ENCODE measurements at places on chromosomes 7 and 10. TPM values are rescaled to one million over a fixed set of nuclear protein-coding genes. Genes with fewer than 3 reads are reported as not detected.

Gene PAPOLB
- total RNA-seq: 0.14 TPM

DNA sequence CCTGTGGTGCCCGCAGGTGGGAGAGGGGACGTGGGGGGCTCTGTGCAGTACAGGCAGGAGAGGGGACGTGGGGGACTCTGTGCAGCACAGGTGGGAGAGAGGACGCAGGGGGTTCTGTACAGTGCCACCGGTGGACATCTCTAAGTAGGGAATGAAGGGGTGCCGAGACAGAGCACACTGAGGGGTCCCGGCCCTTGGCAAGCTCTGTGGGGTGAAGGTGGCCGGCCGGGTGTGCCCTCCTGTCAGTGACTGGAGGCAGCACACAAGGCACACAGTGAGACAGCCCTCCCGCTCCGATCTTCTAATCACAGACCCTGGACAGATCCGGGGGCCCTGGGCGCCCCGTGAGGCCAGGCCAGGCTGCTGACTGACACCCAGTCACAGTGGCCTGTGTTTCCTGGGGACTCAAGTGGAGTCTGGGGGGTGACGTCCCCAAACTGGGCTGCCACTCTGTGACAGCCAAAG, 11.2 kb downstream of the GPR146 start:
- no peak for DNase-seq

GRCh38 chr7:30225863-30226613, 58.4 kb upstream of the ZNRF2 start:
- DNase-seq: peak; percentile 71

DNA sequence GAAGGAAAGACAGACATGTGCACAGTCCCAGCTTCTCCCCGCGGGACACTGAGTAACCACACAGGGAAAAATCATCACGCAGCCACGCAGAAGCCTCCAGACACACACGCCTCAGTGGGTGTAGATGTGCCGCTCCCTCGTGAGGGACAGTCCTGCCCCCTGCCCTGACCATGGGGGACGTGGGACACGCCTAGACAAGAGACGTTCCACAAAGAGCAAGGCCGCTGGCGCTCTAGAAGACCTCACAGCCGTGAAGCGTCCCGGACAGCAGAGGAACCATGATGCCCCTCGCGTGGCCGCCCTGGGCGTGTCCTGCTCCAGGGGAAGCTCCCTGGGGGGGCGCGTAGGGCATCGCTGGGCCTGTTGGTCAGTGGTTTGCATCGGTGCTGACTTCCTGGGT, 210.8 kb downstream of the DNAJB6 start:
- no peak for DNase-seq

DNA sequence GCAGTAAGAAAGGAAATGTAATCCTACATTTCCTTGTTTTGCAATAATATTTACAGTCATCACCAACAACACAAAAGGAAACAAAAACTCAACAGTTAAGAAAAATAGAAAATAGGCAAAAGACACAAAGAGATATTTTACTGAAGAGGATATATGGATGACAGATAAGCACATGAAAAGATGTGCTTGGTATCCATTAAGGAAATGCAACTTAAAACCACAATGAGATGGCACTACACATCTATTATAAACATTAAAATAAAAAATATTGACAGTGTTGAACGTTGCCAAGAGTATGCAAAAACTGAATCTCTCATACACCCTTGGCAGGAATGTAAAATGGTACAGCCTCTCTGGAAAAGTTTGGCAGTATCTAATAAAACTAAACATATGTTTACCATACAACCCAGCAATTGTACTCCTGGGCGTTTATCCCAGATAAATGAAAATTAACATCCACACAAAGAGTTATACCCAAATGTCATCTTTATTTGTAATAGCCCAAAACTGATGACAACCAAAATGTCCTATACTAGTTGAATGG, 5.4 kb downstream of the CEP41 start:
- DNase-seq: no peak

Gene SYCE1
- 3.3 TPM for total RNA-seq

DNA sequence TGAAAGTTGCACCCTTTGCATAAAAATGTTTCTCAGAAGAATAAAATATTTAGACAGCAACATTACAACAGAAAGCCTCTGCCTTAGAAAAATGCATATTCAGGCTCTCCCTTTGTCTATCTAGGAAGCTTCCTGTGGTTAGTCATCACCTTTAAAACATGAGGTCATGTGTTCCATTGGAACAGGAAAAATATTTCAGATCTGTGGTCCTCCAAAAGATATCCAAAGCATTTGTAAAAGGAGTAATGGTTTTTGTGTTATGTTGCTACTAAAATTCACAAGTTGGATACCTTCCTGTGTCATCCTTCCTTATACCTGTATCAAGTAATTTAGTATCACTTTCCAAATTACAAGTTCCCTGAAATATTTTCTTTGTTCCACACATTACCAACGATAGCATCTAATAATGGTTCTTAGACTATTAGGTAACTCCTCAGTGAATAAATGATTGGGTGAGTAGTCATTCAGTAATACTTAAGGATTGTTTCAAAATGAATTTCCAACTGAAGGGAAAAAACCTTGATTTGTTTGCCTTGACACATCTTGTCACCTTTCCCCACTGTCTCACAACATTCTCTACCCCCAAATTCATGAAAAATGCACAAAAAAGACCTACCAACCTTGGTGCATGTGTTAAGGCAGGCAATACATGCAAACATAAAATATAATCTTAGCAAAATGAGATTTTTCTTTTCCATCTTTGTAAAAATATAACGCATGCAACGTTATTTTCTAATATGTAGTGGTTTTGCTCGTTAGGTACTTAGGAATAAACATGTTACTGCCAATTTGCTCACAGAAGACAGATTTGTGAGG, 19.7 kb upstream of the RHOBTB1 start:
- no peak for DNase-seq

GRCh38 chr7:28433699-28434219, 21.4 kb downstream of the CREB5 start:
- DNase-seq: no peak

Gene BBS9
- 24.3 TPM for total RNA-seq

DNA sequence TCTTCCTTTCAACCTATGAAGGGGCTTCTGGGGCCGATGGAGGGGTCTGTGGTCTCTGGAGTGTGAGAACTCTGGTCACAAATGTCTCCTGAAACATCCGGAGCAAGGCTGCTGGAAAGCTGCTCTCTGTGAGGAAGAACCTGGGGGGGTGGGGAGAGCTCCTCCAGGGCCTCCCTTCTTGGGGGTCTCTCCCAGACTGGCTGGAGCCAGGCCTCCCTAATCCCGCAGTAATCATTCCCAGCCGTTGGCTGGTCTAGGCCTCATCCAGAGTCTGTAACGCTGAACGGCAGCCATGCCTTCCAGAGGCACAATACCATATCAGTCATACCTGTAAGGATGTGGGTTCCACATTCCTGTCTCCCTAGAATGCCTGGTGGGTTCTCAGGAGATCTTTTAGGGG, 4.4 kb upstream of the LZTS2 start:
- DNase-seq: no peak
